GM12878 (cell line): ENCODE measurements at places on chromosomes 2 and 18. TPM values are rescaled to one million over a fixed set of nuclear protein-coding genes. Genes with fewer than 3 reads are reported as not detected.
A peak's percentile ranks its signal among the peaks of the same experiment; 100 is the strongest.

- DNase-seq = no peak
- no peaks in the 10 kb centered on the region for H3K27me3 ChIP-seq
- H3K27ac ChIP-seq = no peak overlapping the region
- H3K4me1 ChIP-seq = no peaks in the 10 kb centered on the region
Observed at GRCh38 chr2:6810961-6811360, 54.7 kb downstream of the CMPK2 start.

DNA sequence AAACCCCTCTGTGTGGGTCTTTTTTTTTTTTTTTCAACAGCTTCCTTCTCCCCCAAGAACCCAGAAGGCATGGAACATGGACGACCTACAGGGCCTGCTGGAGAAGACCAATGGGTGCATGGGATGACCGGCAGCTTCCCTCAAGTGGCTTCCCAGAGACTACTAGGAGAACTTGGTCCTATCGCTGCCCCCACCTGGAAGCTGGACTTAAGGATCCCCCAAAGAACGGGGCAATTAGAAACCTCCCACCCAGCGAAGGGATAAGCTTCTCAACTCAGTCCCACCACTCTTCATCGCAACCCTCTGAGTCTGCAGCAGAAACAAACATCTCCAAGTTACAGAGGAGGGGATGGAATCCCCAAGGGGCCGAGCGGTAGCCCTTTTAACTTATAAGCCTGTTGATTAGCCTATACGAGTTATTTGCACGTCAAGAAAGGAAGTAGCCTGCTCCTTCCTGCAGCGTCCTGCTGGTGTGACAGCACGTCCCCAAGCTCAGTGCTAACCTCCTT lies 1.4 kb downstream of the ACTR1B start:
- no peaks in the 10 kb centered on the region; the same call in 1 of the 2 replicates for H3K4me1 ChIP-seq
- DNase-seq = no peak
- no peaks in the 10 kb centered on the region for H3K27me3 ChIP-seq
- H3K36me3 ChIP-seq = peaks cover 4% of the 10 kb centered on the region
- H3K4me3 ChIP-seq = peak overlapping the region; percentile 98

- H3K4me1 ChIP-seq = no peaks in the 10 kb centered on the region
- no peak overlapping the region for H3K4me3 ChIP-seq
- no peak overlapping the region for H3K27ac ChIP-seq
- H3K27me3 ChIP-seq = no peaks in the 10 kb centered on the region; the same call in 1 of the 2 replicates
- H3K36me3 ChIP-seq = no peaks in the 10 kb centered on the region
Observed at GRCh38 chr2:108932736-108933332, 56.2 kb downstream of the EDAR start.

DNA sequence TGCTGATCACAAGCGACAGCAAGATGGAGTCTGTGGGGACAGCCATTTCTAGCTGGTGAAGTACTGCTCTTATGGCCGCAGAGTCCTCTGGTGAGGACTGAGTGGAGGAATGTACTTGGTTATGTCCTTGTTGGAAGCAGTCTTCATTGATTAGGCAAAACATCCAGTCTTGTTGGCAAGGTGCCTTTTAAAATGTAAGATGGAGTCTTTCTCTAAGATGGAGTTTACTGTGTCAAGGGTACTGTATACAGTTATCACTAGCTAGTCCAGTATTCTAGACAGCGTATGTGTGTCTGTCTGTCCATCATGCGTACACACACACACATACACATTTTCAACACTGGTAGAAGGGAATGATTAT lies 74.8 kb downstream of the NPAS2 start:
- no peak overlapping the region for H3K27ac ChIP-seq
- no peaks in the 10 kb centered on the region for H3K4me1 ChIP-seq
- H3K27me3 ChIP-seq = no peaks in the 10 kb centered on the region
- H3K4me3 ChIP-seq = no peak overlapping the region
- DNase-seq = no peak
- no peaks in the 10 kb centered on the region for H3K36me3 ChIP-seq

DNA sequence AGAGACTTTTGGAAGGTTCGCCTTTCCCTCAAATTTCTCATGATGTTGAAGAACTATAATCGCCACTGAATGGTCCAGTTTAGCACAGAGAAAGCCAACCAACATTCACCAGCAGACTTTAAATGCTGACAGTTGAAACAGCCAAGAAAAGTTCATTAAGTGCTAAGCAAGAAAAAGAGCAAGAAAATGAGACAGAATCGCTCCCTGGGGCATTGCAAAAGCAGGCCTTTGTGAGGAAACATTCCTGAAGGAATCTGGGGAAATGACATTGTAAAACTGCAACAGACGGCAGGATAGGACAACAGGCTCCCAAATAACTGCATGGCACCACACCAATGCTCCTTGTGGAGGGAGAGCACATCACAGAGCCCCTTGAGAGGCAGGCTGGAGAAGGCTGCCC lies 269.3 kb upstream of the ID2 start:
- H3K4me3 ChIP-seq = no peak overlapping the region
- H3K4me1 ChIP-seq = peaks cover 32% of the 10 kb centered on the region
- DNase-seq = no peak
- H3K27ac ChIP-seq = no peak overlapping the region
- H3K27me3 ChIP-seq = no peaks in the 10 kb centered on the region
- no peaks in the 10 kb centered on the region for H3K36me3 ChIP-seq

- H3K4me1 ChIP-seq = no peaks in the 10 kb centered on the region
- no peak overlapping the region for H3K27ac ChIP-seq
- no peak for DNase-seq
- no peak overlapping the region for H3K4me3 ChIP-seq
Observed at GRCh38 chr2:138902239-138902871, 122.2 kb upstream of the NXPH2 start.

GRCh38 chr18:76412818-76413565 lies 82.0 kb downstream of the ZNF516 start:
- H3K4me1 ChIP-seq = peaks cover 13% of the 10 kb centered on the region
- no peak overlapping the region for H3K4me3 ChIP-seq
- DNase-seq = no peak
- H3K27ac ChIP-seq = no peak overlapping the region
- H3K27me3 ChIP-seq = no peaks in the 10 kb centered on the region
- H3K36me3 ChIP-seq = no peaks in the 10 kb centered on the region; the same call in none of the 2 replicates

- H3K27ac ChIP-seq = no peak overlapping the region
- no peaks in the 10 kb centered on the region for H3K27me3 ChIP-seq
- no peak overlapping the region for H3K4me3 ChIP-seq
- no peaks in the 10 kb centered on the region for H3K36me3 ChIP-seq
- DNase-seq = no peak
- no peaks in the 10 kb centered on the region for H3K4me1 ChIP-seq
Observed at GRCh38 chr18:22311301-22311700, 106.4 kb downstream of the CTAGE1 start.

DNA sequence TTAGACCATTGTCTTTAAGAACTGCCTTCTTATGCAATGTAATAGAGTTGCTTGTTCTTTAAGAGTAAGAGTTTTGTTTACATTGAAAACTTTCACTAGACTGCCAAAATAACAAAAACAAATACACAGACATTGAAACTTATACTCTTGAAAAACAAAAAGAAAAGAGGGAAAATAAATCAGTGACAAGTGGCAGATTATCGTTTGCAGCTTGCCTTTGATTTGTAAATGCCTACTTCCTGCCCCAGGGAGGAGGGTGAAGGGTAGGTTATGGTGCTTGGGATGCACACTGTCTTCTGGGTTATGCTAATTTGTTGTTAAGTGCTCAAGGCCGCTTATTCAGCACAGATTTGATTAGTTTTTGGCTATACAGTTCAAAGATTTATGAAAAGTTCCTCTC lies 198.7 kb downstream of the TGIF1 start:
- no peak overlapping the region for H3K27ac ChIP-seq
- no peaks in the 10 kb centered on the region for H3K36me3 ChIP-seq
- H3K4me1 ChIP-seq = no peaks in the 10 kb centered on the region
- H3K27me3 ChIP-seq = no peaks in the 10 kb centered on the region

DNA sequence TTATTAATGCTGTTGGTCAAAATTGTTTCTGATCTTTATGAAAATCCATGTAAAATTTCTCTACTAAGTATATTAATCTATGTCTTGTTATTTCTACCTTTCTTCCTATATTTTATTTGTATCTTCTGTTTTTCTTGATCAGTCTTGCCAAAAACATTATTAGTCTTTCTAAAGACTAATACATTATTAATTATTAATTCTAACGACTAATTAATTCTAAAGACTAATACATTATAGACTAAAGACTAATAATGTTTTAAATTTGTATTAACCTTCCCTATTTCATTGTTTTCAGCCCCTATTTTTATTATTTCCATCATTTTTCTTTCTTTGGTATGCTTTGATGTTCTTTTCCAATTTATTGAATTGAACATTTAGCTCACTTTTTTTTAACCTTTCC lies 27.7 kb downstream of the NEURL3 start:
- no peak overlapping the region for H3K27ac ChIP-seq
- H3K4me1 ChIP-seq = no peaks in the 10 kb centered on the region
- no peak overlapping the region for H3K4me3 ChIP-seq
- H3K27me3 ChIP-seq = no peaks in the 10 kb centered on the region
- no peak for DNase-seq

- DNase-seq = no peak
- H3K27me3 ChIP-seq = no peaks in the 10 kb centered on the region
- no peaks in the 10 kb centered on the region for H3K4me1 ChIP-seq
- H3K36me3 ChIP-seq = no peaks in the 10 kb centered on the region
Observed at GRCh38 chr2:155600914-155601760, 731.4 kb downstream of the NR4A2 start.

DNA sequence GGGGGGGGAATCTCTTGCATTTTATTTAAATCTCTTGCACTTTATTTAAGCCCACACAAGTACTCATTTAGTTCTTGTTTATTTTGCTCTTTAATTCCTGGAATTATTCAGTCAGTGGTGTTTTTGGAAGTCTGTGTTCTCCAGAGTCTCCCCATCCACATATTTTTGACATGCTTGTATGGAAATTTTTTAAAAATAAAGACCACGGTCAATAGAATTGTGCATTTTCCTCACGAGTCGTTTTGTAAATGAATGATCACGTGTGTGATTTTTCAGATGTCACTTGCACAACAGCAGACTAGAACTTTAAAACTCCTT lies 824 bp downstream of the CD302 start:
- no peaks in the 10 kb centered on the region for H3K36me3 ChIP-seq
- H3K27me3 ChIP-seq = no peaks in the 10 kb centered on the region
- H3K27ac ChIP-seq = no peak overlapping the region

DNA sequence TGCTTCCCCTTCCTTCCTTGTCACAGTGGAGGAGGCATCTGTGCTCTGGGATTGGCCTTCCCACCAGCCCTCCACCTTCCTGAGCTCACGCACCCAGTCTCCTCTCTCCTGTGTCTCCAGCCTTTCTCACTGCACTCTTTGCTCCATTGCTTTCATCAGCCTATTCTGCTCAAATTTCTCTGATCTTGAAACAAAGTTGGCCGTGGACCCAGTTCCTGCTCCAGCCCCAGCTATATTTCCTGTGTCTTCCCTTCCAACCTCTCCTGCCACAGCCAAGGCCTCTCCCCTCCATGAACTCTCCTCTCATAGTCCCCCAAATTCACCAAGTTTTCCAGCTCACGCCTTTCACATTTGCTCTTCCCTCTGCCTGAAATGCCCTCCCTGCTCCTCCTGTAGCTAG lies 226.6 kb upstream of the AGAP1 start:
- peaks cover 9% of the 10 kb centered on the region for H3K4me1 ChIP-seq
- no peak overlapping the region for H3K4me3 ChIP-seq
- no peak for DNase-seq
- no peaks in the 10 kb centered on the region for H3K36me3 ChIP-seq
- H3K27ac ChIP-seq = no peak overlapping the region

GRCh38 chr2:106097038-106098000 lies 96.8 kb downstream of the UXS1 start:
- H3K27ac ChIP-seq = no peak overlapping the region
- no peak for DNase-seq
- no peaks in the 10 kb centered on the region for H3K27me3 ChIP-seq
- no peaks in the 10 kb centered on the region; the same call in 1 of the 2 replicates for H3K4me1 ChIP-seq
- peaks cover 3% of the 10 kb centered on the region for H3K36me3 ChIP-seq

DNA sequence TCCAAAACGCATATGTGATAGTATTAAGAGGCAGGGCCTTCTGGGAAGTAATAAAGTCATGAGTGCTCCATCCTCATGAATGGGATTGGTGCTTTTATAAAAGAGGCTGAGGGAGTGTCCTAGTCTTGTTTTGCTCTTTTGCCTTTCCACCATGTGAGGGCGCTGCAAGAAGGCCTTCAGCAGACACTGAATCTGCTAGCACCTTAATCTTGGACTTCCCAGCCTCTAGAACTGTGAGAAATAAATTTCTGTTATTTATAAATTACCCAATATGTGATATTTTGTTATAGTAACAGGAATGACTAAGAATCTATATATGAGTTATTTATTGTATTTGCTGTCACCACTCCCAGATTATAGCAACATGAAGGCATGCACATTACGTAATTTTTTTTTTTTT lies 63.5 kb downstream of the PLA2R1 start:
- H3K4me1 ChIP-seq = no peaks in the 10 kb centered on the region
- H3K4me3 ChIP-seq = no peak overlapping the region
- H3K36me3 ChIP-seq = no peaks in the 10 kb centered on the region
- no peaks in the 10 kb centered on the region for H3K27me3 ChIP-seq
- no peak overlapping the region for H3K27ac ChIP-seq

GRCh38 chr2:3944841-3945240 lies 241.5 kb downstream of the DCDC2C start:
- H3K27ac ChIP-seq = no peak overlapping the region
- H3K36me3 ChIP-seq = no peaks in the 10 kb centered on the region
- no peak for DNase-seq
- H3K4me3 ChIP-seq = no peak overlapping the region
- no peaks in the 10 kb centered on the region for H3K27me3 ChIP-seq
- no peaks in the 10 kb centered on the region for H3K4me1 ChIP-seq

GRCh38 chr2:239431536-239431935 lies 30.7 kb upstream of the HDAC4 start:
- H3K27me3 ChIP-seq = no peaks in the 10 kb centered on the region
- no peak overlapping the region for H3K4me3 ChIP-seq
- no peak overlapping the region for H3K27ac ChIP-seq
- H3K4me1 ChIP-seq = no peaks in the 10 kb centered on the region

DNA sequence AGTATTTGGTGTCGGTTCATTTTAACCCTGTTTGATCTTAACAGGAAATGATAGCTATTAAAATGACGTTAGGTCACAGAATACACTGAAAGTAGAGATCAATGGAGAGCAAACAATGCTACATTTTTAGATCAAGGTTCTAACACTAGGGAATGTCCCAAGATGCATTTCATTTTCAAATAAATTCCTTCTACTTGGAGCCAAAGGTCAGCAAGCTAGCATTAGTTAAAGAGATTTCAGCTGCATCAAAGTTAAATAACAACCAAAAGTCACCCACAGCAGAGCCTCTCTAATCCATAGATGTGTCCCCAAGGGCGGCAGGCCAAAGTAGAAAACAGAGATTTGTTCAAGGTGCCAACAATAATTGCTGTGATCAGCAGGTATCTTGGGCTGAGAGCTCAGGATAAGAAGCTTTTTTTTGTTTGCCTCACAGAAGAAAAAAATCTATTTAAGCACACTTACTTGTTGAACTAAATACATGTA lies 1233.6 kb upstream of the TMEFF2 start:
- H3K4me3 ChIP-seq = no peak overlapping the region
- no peaks in the 10 kb centered on the region for H3K27me3 ChIP-seq
- H3K27ac ChIP-seq = no peak overlapping the region

Gene C1QL2
- not detected in 2 replicates for total RNA-seq

Gene PGAP1
- 4.4 and 4.7 TPM in 2 replicates for total RNA-seq

Gene MRO
- total RNA-seq = not detected in 2 replicates

Gene CYS1
- total RNA-seq = 5.8 and 6.4 TPM in 2 replicates

Gene SULT6B1
- total RNA-seq = not detected in 2 replicates

Gene SLC25A12
- 28.1 and 31.0 TPM in 2 replicates for total RNA-seq

Gene CD28
- total RNA-seq = 0.16 and 0.23 TPM in 2 replicates

Gene LYPD1
- total RNA-seq = not detected in 2 replicates

Gene NEU2
- not detected in 2 replicates for total RNA-seq

Gene SCYGR8
- total RNA-seq = not detected in 2 replicates

Gene STK11IP
- 21.3 and 24.0 TPM in 2 replicates for total RNA-seq
